ENCODE measurements at places on chromosomes 5 and 9.

- DNase-seq, result no peak
Observed at GRCh38 chr9:107323836-107324585, 40.9 kb downstream of the RAD23B start.

DNA sequence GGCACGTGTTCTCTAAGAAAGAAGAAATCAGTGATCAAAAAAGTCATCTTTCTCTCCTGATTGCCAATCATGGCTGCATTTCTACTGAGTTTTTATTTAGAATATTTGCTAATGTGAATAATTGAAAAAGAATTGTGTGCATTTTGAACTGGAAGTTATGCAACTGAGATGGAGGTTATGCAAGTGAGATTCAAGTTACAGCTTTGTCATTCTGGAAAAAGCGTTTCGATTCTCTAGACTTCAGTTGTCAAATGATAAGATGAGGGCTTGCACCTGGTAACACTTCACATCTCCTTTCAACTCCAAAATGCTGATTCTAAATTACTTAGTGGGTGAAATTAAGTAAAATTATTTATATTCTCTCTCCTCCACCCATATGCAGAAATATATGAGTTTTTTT, 36.4 kb downstream of the C6 start:
- no peak for DNase-seq

DNA sequence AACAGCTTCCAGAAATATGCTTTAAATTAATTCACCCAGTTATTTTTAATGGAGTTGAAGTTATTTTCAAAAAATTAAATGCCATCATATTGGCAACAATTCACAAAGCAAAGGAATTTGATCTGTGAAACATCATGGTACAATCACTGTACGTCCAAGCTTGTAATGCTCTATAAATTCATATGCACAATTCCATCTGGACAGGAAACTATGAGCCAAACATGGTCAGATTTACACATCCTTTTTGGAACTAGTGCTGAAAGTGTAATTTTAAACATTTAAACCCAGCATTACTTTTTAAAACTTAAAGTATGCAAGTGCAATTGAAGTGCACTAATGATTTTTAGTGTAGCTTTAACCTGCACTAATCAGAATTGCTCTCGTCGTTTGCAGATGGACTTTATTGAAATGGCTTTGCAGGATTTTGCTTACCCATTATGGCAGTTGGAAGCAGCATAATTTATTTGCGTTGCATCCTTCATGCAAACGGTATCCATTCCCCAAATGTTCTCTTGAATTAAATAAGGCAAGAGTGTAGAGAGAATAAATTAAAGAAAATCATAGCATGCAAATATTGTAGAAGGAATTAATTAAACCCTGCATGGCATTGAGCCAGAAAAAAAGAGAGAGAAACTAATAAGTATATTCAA, 21.0 kb upstream of the OR13F1 start:
- no peak for DNase-seq

GRCh38 chr5:30501065-30501464, 692.4 kb upstream of the CDH6 start:
- no peak for DNase-seq

DNA sequence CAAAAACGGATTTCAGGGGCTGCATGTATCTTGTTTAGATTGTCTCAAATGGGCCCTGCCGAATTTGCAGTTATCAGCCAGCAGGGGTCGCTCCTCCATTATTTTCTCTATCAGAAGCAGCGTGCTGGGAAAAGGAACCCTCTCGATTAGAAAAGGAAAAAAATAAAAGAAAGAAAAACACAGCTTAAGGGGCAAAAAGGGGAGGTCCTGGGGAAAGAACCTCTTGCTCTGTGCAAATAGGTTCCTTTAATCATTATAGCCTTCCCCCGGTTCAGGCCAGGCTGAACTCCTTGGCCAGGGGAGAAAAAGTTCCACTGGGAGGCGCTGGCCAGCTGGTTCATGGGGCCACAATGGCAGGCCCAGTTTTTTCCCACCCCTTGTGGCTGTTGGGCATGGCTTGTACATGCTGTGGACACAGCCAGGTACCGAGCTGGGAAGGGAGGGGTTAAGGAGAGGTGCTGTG, 25.0 kb upstream of the CAPSL start:
- no peak for DNase-seq

DNA sequence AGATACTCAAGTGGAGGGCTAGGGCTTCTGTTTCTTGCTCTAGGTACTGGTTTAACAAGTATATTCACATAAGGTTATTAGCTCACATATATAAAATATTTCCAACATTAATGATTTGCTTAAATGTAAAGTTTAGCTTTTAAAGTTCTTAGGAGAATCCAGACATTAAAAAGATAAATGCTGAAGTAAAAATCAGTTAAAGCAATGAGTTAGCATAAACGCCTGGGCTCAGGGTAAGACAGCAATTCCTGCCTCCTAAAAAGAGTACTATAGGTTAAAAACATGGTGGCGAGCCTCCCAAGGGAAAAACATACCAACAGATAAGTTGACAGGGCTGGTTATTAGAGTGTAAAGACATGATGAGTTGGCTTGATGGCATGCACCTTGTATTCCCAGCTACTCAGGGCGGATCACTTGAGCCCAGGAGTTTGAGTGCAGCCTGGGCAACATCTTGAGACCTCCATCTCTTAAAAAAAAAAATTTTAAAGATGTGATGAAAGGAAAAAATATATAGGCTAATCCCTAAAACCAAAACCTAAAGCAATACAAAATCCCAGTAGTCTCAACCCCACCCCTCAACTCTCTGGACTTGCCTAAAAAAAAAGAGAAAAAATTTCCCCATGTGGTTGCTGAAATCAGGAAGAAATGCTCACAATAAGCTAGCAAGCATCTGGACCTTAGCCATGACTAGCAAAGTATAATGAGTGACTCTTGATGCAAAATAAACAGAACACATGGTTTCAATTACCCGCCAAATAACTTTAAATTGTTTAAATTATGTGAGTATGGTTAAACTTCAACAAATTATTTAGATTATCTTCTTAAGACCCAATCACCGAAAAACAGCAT, 3.6 kb downstream of the GOLPH3 start:
- DNase-seq, result no peak

Measured in T-helper 1 cell (primary cell).